Stimulated activated CD8-positive, alpha-beta memory T cell treated with anti-CD3 and anti-CD28 coated beads, Interleukin-2, amount 100 ng/mL, for 1 hour (primary cell): ENCODE measurements at places on chromosomes 4 and X.

DNA sequence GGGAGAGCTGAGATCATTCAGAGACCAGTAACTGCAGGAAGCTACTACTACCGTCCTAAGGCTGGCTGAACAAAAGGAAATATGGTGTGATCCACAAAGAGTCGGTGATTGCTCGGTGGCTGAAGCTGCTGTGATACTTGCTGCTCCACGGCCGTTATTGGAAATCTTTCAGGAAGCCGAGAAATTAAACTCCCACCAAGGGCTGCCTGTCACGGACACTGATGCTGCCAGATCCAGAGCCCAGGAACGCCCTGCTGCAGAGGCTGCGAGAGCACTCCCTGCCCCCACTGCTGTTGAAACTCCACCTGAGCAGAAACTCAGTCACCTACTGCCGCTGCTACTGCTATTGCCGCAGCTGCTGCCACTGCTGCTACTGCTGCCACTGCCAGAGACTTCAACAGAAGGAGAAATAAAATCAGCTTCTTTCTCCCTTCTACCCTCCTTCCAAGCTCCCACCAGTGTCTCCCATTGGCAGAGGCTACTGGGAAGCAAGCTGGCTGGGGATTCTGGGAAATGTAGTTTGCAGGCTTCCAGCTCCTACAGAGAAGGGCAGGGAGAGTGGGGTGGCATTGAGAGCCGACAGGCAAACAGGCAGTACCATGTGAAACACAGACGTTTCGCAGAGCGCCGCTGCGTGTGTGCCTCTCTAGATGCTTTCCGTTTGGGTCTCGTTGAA, 126.0 kb upstream of the ENPP6 start:
- DNase-seq: no peak

- DNase-seq: peak; percentile 93
These were observed at the start of gene FIP1L1 for GRCh38 chr4:53377319-53378170. FIP1L1 (plus strand) TSS chr4:53377641; CDS start chr4:53377839, 198 bp downstream.

DNA sequence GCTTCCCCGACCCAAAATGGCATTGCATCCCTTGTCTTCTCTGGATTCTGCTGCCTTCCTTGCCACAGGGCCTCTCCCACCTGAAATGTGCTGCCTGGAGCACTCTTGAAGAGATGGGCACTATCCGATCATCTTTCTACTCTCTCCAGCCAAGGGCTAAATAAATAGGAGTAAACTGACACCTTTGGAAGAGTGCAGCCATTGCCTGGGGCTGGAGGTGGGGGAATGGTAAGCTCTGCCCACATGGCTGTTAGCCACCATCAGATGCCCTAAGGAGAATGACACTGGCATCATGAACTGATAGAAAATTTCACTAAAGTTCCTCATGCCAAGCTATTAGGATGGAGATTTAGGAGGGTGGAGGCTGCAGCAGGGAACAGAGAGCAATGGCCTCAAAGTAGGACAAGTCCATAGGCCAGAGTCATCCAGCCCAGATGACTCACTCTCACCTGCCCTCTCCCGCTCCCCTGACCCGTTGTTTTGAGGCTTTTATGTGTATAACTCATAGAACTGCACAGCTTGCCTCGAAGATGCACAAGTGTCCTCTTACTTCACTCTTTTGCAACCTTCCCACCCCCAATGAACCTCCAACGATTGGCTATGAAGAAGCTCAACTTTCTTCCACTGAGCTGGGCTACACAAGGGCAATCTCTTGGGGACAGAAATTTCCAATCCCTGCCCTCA, 822 bp upstream of the PFKFB1 start:
- DNase-seq: no peak

GRCh38 chr4:40850496-40850895, 100.7 kb downstream of the NSUN7 start:
- no peak for DNase-seq

GRCh38 chr4:162804351-162804924, 362.3 kb downstream of the NAF1 start:
- DNase-seq: no peak

DNA sequence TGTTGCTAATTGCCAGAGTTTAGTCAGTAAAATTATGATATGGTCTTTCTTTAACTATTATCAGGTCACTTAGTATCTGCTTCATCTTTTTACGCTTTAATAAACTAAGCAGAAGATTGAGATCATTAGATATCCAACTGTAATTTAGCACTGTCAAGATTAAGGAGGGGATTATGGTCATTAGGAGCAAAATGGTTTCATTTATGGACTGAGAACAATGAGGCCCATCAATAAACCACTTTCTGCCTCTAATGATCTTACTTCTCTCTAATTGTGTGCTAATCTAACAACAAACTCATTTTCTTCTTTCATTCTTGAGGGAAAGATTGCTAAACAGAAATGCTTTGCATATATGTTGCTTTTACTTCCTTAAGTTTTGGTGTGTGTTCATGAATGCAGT, 340.4 kb downstream of the RPA4 start:
- DNase-seq: no peak
